ENCODE measurements at places on chromosomes 4 and X.

- no peak for DNase-seq
Measured at GRCh38 chr4:159013692-159014091, 89.2 kb upstream of the RAPGEF2 start.

DNA sequence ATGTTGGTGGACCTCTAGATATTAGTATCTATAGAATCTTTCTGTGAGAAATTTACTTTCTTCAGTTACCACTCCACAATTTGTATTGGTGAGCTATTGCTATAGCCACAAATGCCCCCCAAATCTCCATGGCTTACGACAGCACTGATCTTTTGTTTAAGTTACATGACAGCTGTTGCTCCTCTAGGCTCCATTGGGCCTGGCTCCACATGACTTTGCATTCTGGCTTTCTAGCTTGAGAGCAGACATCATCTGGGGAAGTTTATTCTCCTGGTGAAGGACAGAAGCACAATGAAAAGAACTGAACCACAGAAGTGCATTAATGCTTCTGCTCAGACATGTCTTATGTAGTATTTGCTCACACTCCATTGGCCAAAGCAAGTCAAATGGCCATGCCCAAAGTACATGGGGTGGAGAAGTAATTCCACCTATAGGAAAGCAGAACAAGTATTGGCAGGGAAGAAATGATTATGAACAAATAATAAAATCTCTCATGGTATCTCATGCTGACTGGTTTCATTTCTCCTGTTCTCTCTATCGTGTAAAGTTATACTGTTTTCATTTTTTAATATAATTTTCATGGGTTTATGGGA, 126.6 kb upstream of the FAM9C start:
- no peak for DNase-seq

DNA sequence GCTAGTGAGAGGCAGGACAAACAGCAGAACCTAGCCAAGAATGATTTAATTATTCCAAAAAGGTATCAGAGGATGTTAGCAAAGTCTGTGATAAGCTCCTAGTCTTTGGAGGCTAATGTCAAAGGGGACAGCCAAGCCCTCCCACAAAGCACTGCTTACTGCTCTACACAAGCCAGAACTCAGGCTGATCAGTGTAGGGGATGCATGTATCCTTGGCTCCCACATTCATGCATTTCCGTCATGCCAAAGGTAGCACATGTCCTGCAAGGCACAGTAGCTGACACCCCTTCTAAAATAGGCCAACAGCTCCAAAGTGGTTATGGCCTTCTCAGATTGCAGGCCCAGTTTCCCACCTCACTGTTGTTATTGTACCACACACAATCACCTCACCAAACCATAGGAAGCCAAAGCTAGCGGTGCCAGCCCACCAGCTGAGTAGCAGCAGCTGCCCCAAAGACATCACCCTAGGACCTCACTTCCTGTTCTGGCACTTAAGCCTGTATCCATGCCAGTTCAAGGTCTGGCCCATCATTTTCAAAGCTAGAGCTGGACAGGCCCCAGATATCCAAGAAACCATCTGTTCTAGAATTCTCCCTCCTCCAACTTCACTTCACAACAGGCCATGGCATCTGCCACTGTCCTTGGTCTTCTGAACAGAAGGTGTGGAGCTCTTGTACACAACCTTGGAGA, 40.9 kb downstream of the TSPAN5 start:
- DNase-seq = no peak

GRCh38 chr4:37864786-37865185, 26.1 kb upstream of the TBC1D1 start:
- no peak for DNase-seq

- DNase-seq = no peak
Measured at GRCh38 chrX:133859860-133860259, 125.5 kb downstream of the GPC3 start.

DNA sequence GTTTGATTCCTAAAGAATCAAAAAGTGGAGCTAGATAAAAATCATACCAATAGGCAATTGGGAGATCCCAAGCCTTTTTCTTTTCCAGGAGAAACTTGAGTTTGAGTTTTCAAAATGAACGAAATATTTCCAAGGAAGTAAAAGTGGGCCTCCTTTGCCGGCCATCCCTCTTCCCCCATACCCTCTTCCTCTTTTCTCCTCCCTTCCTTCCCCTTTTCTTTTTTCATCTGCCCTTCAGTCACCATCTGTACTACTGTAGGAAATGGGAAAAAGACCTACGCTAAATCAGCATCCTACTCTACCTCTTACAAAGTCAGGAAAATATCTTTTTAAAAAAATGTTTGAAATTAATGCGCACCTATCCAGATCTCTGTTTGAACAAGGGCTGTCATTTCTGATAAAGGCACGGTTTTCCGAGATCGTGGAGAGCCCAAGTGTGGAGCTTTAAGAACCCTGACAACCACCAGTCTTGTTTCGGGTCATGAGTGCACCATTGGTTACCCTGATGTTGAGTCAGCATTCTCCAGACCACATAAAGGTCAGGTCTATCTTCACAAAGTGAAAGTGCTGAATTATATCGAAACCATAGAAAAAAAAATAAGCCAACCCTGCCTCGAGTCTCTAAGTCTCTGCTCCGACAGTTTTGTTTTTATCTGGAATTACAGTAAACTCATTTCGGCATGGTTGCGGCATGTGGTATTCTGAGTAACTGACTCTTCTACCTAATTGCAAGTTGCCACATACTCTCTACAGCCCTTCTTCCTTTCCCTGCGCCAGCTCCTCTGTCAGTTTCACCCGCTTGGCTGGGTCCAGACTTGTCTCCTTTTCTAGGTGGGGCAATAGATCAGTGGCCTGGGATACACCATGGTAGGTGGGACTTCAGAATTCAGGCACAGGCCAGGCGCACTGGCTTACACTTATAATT, 140.2 kb upstream of the KLF3 start:
- no peak for DNase-seq

GRCh38 chrX:149013081-149013480, 492.0 kb downstream of the IDS start:
- DNase-seq = no peak

DNA sequence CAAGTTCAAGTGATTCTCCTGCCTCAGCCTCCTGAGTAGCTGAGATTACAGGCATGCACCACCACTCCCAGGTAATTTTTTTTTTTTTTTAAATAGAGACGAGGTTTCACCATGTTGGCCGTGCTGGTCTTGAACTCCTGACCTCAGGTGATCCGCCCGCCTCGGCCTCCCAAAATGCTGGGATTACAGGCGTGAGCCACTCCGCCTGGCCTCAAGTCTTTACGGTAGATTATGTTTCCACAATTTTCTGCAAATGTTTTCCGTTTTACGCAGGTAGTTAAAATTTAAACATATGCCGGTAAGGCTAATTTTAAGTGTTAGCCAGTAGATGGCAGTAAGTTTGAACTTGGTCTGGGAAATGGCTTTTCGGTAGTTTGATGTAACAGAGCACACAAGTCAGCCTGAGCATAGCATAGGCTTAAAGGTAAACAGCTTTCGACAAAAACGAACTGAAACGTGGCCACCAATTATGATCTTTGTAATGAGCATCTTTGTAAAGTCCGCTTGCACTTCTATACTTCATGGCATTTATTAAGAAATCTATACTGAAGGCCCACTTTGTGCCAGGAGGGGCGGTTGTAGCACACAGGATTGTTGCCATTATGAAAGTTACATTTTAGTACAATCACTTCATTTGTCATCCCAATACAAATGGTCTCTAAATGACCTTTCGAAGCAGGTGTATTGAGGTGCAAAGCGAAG, 31.1 kb downstream of the CCKAR start:
- peak; percentile 25 for DNase-seq

DNA sequence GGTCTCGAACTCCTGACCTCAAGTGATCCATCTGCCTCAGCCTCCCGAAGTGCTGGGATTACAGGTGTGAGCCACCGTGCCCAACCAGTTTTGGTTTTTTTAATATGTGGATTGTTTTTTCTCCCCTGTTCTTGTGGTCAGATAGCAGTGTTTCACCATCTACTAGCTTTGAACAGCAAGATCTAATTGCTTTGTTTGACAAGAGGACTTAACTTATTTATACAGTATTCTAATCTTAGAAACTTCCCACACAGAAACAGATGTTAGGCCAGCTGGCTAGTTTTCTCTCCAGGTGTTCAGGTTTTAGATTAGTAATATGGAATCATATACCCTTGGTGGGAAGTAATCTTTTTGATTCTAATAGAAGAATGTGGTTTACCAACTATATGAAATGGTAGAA, 12.9 kb downstream of the ING2 start:
- no peak for DNase-seq

DNA sequence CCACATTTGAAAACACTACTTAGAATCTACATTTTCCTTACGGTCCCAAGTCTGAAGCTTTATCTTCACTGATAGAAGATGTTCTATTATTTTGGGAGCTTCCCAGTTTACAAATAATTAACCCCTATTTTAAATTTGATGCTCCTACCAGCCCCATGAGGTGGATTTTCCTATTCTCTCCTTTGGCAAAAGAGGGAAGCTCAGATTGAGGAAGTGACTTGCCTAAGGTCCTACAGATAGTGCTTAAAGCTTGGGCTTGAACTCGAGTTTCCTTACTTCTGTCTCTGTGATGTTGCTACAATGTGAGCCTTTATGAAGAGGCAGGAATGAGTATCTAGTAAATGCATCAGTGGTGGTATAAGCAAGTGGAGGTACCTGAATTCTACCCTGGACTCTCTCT, 27.5 kb downstream of the HEPH start:
- no peak for DNase-seq

DNA sequence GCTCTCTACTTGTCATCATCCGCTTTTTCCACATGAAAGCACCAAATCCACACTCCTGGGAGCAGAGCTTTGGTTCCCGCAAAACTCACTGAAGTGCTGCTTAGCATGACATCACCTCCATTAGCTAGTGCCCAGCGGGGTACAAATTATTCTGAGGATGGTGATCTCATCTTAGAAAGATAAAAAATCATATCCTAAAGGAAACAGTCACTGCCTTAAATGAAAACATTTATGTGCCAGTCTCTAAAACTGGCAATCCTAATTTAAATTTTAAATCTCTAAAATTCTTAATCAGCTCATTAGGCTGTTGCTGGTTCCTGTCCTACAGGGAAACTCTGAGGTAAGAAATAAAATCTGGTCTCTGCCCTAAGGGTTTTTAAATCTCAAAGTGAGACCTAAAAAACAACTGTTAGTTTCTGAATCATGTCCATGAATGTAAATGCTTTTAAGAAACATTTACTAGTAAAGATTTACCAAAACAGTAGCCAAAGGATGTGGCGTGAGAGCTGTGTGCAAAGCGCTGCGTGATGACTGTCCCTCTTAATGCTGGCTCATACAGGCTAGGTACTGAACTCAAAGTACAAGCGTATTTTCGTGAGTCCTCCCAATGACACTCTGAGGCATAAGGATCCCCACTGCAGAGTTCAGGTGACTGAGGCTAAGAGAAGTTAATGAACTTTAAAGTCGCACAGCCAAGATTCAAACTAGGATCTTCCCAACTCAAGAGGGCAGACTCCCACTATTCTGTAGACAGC, 4.5 kb downstream of the CASP3 start:
- no peak for DNase-seq

- no peak for DNase-seq
Measured at GRCh38 chr4:119932277-119932676, 134.4 kb downstream of the MAD2L1 start.
